ENCODE measurements at places on chromosomes 3 and 15.

- DNase-seq, result no peak
These were observed 31.7 kb downstream of the GOLGA6A start for GRCh38 chr15:74050556-74051234.

DNA sequence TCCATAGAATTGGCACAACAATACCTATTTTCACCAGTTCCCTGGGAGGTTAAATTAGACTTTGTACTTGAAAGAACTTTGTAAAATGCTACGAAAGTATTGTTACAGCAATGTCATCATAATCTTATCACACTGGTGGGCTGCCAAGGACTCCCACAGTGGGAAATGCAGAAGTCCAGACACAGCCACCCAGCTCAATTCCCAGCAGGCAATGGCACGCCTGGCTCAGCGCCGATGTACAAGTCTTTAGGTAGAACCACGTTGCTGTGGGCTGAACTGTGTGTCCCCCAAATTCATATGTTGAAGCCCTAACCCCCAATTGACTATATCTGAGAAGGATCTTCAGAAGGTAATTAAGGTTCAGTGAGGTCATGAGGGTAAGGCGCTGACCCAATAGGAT is 12.3 kb downstream of the MYO5C start:
- DNase-seq, result no peak

- no peak for DNase-seq
These were observed 244.2 kb upstream of the EPHA3 start for GRCh38 chr3:88863196-88863595.

DNA sequence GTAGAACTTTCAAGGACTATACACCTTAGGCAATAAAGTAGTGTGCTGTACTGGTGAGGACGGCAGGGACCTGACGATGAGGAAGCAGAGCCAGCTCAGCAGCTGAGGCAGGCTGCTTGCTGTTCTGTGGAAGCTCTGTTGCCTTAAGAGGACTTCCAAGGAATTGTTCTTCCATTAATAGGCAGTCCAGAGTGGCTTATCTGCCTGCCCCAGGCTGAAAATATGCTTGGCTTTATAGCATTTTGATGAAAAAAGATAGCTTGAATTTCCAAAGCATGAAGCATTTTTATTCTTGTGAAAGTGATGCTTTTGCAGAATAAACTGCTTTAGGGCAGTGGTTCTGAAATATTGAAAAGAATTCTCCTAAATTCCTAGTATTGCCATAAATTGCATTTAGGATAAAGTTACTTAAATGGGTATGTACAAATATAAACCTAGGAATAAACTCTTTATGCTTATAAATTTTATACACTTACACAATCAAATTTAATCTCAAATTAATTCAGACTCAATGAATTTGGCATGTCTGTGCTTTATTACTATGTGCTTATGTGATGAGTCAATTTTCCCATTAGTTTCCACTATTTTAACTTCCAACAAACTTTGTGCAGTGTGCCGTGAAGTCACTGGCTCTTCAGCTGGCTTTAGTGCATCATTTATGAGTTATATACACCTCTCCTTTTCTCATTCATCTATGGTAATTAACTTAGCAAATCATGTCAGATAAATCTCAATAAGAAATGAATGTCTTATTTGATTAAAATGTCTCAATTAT is 231.0 kb upstream of the RASGRP1 start:
- no peak for DNase-seq

GRCh38 chr15:64959128-64959527 is 30.6 kb downstream of the SPG21 start:
- DNase-seq, result no peak

DNA sequence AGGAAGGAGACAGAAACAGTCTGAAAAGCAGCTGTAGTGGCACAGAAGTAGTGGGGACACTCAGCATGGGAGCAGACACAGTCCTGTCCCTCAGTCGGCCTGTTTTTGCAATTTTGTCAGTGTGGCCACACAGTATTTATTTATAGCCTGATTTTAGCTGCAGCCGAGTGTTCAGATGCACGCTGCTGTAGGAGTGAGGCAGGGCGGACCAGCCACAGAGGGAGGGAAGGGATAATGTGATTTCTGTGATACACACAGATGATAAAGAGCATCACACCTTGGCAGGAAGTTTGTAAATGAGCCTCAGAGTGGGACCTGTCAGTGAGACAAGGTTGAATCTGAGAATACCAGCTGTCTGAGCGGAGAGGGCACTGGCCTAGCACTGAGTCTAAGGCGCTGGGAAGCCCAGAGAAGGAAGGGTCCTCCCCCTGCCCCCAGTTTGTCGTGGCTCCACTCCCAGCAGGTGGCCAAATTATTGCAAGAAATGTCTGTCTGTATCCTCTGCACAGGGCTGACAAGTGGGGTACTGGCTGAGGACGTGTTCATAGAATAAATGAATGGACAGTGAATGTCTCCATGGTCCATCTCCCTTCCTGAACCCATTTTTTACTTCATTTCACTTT is 3.8 kb downstream of the PSTPIP1 start:
- no peak for DNase-seq

GRCh38 chr15:46111730-46112129 is 476.9 kb downstream of the SQOR start:
- no peak for DNase-seq

DNA sequence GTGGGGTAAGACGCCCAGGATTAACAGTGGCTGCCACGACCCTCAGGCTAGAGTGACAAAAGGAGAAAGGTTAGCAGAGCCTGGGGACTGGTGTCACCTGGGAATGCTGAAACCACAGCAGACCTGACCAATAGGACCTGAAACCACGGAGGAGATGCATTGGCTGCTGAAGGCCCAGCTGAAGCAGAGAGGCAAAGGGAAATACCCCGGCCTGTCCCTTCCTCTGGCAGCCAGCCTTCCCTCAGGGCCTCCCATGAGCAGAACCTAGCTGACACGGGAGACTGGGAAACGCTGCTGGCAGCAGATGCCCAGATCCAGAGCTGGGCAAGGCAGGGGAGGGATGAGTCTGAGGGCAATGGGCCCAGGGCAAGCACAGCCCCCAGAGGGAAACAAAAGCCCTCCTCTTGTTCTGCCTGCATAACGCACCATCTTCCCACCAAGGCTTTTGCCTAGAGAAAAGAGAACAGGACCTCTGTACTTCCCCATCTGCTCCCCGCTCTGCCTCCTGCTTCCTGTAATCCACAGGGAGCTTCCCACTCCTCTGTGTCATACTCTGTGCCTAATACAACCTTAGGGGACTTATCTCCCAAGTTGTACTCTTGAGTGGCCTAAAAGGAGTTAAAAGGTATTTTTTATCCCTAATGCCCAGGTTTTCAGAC is 216.2 kb downstream of the ABHD5 start:
- DNase-seq, result no peak

All from caudate nucleus (tissue), 63 donors.